ENCODE measurements at places on chromosomes 11 and 22. TPM values are rescaled to one million over a fixed set of nuclear protein-coding genes. Genes with fewer than 3 reads are reported as not detected.

The LDLRAD3 gene
- polyA plus RNA-seq, result 7.8 TPM

The SLC22A25 gene
- polyA plus RNA-seq, result not detected

The CCDC116 gene
- 0.16 TPM for polyA plus RNA-seq

The PTGDR2 gene
- polyA plus RNA-seq, result 0.84 TPM

The MAJIN gene
- not detected for polyA plus RNA-seq

The CDCA5 gene
- 4.2 TPM for polyA plus RNA-seq

The DEUP1 gene
- polyA plus RNA-seq, result not detected

The TREH gene
- not detected for polyA plus RNA-seq

The SPON1 gene
- polyA plus RNA-seq, result 0.53 TPM

The STIP1 gene
- 171 TPM for polyA plus RNA-seq

The RASL10A gene
- not detected for polyA plus RNA-seq

The SELENOM gene
- 89.0 TPM for polyA plus RNA-seq

Measured in AG04450 (cell line).